ENCODE measurements at places on chromosomes 1 and 21. TPM values are rescaled to one million over a fixed set of nuclear protein-coding genes. Genes with fewer than 3 reads are reported as not detected.
A peak's percentile ranks its signal among the peaks of the same experiment; 100 is the strongest.

Gene BRDT
- 0.15 TPM for total RNA-seq

Gene PROK1
- total RNA-seq = not detected

Gene HHAT
- total RNA-seq = 0.48 TPM

Gene LCE3B
- total RNA-seq = not detected

Gene OR2T33
- not detected for total RNA-seq

DNA sequence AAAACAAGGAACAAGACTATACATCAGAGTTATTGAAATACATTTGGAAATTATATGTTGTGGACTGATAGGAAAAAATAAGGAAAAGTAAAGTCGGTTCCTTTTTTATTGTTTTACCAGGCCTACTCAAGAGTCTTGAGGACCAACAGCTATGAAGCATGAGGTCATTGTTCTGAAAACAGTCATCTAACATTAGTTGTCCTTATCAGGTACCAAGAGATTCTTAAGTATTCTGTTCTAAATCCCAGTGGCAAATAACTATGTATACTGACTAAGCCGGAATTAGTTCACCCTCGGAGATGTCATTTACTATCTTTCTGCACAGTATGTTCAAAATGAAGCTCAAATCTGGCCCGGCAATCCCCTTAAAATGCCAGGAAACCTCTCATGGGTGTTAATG lies 585 bp downstream of the ADGRL4 start:
- DNase-seq = no peak

- no peak for DNase-seq
Observed at GRCh38 chr1:17735793-17736192, 19.3 kb upstream of the ACTL8 start.

DNA sequence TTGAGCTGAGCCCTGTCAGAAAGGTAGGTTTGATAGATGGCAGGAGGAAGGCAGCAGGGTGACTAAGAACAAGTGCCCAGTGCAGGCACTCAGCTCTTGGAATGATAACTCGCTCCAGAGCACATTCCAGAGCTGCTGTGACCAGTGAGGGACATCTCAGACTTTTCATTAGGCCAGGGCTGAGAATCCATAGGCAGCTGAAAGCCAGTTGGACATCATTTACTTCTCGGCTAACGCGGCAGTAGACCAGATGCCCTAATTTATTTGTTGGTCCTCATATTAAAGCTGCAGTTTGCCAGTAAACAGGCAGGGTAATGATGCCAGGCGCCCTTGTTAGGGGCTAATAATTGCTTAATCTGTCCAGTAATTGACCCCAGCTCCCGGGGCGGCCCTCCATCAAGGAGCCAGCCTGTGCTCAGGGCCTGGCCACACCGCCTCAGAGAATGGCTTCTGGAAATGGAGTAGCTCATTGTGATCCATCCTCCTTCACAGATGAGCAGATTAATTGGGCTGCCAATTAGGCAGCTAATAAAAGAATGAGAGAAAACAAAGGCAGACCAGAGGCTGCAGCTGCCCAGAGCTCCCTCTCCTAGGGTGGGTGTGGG lies 122.0 kb downstream of the BEND5 start:
- no peak for DNase-seq

GRCh38 chr21:42440187-42440792 lies 36.6 kb downstream of the UBASH3A start:
- no peak for DNase-seq

DNA sequence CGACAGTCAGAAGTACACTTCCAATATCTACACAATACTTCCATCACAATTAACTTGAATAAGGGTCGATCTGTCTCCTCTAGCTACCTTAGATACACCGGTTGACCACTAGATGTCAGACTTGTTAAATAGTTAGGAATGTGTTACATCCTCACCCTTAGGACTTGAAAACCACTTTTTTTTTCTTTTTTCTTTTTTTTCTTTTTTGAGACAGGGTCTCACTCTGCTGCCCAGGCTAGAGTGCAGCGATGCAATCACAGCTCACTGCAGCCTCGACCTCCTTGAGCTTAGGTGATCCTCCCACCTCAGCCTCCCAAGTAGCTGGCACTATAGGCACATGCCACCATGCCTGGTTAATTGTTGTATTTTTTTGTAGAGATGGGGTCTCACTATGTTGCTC lies 120.4 kb upstream of the GREM2 start:
- DNase-seq = no peak

DNA sequence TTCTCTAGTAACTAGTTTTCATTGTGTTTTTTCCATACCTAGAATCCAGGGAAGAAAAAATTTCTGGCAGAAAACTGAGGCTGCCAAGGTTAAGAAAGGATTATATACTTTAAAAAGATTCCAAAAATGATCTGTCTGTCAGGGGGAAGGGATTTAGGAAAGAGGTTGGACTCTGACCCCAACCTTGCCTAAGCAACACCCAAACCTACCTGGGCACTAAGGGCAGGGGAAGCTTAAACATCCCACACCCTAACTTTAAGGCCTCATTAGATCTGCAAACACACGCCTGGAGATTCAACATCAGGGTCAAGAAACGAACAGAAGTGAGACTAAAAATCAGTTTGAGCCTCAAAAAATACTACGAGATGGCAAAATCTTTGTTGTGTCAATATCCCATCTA lies 19.4 kb downstream of the KDM5B start:
- no peak for DNase-seq

- no peak for DNase-seq
Observed at GRCh38 chr1:17682400-17682799, 72.7 kb upstream of the ACTL8 start.

DNA sequence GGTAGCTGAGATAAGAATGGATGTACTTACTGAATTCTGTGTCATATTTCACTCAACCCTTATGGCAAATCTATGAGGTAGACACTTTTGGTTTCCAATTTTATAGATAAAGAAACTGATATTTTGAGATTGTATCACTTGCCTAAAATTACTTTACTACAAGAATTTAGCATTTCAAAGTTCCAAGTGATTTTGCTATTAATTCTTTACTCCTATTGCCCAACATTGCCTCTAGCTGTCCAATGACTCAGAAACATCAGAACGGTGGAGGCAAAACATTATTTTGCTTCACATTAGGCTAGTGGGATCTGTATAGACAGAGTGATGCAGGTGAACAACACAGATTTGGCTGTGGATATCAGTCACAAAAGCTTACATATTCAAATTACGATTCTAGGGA lies 747.2 kb upstream of the NEGR1 start:
- no peak for DNase-seq

GRCh38 chr1:85148524-85149250 lies 52.1 kb downstream of the SYDE2 start:
- DNase-seq = no peak

- no peak for DNase-seq
Observed at GRCh38 chr1:210259561-210259960, 27.0 kb downstream of the SERTAD4 start.

- DNase-seq = no peak
Observed at GRCh38 chr1:203316626-203317093, 11.3 kb downstream of the BTG2 start.

DNA sequence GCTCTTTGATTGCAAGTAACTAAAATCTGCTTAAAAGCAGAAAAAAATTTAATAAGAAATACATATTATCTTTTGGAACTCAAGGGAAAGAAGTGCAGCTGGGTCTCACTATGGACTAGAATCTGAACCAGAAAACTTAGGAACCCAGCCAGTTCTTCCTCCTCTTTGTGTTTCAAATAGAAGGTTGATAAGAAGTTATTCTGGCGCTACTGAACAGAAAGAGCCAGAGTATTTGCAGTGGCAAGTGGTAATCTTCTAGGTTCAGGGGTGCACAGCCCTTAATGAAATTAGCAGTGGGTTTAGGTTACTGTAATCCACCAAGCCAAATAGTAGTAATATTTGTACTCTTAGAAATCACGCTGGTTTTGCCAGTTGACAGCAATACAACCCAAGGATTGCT lies 28.5 kb downstream of the BTBD8 start:
- DNase-seq = no peak

DNA sequence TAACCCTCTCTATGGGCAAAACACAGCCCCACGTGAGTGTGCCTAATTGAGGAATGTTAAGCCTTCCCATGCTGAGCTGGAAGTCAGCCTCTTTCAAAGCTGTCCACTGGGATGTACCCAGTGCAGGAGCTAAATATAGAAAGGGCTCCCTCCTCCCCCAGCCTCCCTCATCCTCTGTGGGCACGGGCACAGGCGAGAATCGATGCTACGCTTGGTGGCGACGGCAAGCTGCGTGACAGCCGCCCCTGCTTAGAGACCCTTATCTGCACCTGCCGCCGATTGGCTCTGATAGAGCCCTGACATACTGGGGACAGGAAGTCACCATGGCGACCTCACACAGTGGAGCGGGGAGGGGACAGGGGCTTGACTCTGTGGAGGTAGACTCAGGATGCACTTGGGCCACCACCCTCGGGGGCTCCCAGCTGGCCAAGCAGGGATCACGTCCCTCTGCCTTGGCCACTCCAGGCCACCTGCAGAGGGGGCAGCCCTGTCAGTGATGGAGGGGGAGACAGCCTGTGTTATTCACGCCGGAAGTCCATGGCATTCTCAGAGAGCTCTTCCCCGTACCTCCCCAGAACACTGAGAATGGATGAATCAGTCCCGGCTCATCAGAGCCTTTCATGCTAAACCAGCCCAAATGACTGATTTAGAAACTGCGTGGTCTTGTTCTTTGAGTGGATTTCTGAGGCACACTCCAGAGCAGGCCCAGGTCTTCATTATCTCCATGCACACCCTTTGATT lies 84.8 kb downstream of the KCND3 start:
- DNase-seq = peak; percentile 45

DNA sequence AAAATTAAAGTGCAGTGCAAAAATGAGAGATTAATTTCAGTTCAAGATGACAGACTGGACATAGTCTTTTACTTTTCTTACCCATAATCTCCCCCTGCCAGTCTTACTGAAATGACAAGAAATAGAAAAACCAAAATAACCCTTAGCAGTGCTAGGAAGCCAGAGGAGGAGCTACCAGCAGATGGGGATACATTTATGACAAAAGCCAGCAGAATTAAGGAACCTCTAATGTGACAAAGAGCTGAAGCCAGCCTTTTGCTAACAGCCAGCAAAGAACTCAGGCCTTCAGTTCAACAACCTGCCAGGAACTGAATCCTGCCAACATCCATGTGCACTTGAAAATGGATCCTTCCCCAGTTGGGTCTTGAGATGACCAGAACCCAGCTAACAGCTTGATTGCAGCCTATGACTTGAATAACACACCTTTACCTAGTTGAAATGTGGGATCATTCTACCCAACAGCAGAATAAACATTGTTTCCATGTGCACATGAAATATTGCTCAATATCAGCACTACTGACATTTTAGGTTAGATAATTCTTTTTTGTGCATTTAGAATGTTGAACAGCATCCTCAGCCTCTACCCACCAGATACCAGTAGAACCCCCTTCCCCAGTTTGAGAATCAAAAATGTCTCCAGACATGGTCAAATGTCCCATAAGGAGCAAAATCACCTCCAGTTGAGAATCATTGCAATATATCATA lies 7.9 kb upstream of the TRAF5 start:
- peak; percentile 21 for DNase-seq

GRCh38 chr21:44966135-44967081 lies 26.6 kb downstream of the SLX9 start:
- no peak for DNase-seq

DNA sequence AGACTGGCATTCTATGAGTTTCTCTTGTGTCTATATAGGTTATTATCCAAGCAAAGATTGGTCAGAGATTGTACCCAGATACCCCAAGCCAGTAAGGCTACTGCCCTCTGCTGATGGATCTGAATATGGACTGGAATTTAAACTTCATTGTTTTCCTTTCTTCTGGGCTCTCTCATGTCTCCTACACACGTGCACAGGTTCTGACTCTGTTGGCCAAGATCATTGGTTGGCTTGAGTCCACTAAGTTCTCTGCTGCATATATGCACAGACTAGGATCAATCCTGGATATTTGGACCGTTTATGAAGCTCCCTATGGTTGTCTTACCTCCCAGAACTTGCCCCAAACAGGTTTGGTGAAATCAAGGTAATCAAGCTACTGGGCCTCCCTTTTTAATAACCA lies 69.7 kb downstream of the CC2D1B start:
- DNase-seq = no peak

- no peak for DNase-seq
Observed at GRCh38 chr1:31628931-31629556, 11.6 kb downstream of the HCRTR1 start.

- no peak for DNase-seq
Observed at GRCh38 chr1:209751627-209752231, 4.1 kb upstream of the TRAF3IP3 start.

DNA sequence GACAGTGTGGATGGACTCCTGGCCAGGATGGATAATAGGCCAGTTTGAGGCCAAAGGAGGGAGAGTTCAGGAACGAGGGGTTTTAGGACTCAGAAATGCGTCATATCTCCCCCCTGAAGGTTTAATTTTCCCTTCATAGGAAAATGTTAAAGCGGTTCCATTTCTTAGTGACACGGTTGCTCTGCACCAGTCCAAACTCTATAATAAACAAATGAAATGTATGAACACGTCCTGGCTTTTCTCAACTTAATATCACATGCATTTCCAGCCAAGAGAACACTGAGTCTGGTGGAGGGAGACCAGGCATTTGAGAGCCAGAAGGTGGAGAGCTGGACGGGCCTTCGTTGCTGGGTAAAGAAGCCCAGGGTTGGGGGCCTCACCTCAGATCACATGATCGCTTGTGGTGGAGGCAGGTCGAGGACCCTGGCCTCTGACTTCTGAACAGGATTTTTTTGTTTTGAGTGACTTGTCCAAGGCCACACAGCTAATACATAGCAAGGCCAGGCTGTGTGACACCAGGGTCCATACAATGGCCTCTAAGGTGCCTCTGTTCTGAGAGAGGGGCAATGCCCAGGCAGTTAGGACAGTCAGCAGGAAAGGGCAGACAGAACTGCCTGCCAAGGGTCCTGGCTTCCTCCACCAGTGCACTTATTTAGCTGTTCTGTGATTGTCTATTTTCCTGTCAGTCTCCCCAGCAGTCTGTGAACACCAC lies 11.4 kb downstream of the SLC1A7 start:
- no peak for DNase-seq

GRCh38 chr1:150005606-150006005 lies 4.9 kb downstream of the OTUD7B start:
- no peak for DNase-seq

DNA sequence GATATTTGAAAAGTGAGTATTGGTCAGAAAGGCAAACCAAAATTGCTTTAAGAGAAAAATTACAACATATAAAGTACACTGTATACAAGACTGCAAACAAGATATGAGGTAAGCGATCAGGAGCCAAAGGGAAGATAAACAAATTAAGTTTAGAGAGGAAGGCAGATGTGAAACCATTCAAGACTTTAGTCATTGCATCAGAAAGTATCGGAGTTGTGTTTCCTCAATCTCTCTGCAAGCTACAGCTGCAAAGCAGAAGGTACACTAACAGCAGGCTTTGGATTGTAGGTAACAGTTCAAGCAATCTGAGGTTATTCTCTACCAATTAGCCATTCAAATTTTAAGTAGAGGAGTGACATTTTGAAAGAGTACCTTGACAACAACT lies 21.3 kb upstream of the TLCD4 start:
- no peak for DNase-seq

GRCh38 chr1:56954664-56955063 lies 11.2 kb downstream of the C8B start:
- DNase-seq = no peak

All from H9 (cell line).